Common myeloid progenitor, CD34-positive (primary cell): ENCODE measurements at places on chromosomes 4 and X.

- no peak for DNase-seq
Observed at GRCh38 chr4:170400361-170400760, 310.6 kb upstream of the AADAT start.

GRCh38 chr4:52915730-52916300 is 53.7 kb downstream of the RASL11B start:
- DNase-seq = no peak

GRCh38 chrX:97057349-97057909 is 173.7 kb downstream of the RPA4 start:
- no peak for DNase-seq

DNA sequence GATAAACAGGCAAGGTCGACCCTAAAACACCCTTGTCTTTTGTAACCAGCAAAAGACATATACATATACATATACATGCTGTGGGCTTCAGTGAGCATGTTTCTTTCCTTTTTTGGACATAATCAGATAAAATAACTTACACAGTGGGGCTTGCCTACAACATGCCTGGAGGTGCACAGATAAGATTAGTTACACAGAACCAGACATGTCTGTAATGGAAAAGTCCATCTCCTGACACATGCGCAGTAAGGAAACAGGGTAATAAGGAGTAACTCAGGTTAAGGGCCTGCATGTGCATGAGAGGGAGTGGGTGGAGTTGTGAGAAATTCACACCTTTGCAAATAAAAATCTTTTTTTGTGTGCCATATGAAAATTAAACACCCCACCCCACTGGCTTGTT is 3.4 kb downstream of the UGT2A1 start:
- DNase-seq = peak; percentile 24

- no peak for DNase-seq
Observed at GRCh38 chrX:108316456-108316855, 121.8 kb downstream of the COL4A6 start.

DNA sequence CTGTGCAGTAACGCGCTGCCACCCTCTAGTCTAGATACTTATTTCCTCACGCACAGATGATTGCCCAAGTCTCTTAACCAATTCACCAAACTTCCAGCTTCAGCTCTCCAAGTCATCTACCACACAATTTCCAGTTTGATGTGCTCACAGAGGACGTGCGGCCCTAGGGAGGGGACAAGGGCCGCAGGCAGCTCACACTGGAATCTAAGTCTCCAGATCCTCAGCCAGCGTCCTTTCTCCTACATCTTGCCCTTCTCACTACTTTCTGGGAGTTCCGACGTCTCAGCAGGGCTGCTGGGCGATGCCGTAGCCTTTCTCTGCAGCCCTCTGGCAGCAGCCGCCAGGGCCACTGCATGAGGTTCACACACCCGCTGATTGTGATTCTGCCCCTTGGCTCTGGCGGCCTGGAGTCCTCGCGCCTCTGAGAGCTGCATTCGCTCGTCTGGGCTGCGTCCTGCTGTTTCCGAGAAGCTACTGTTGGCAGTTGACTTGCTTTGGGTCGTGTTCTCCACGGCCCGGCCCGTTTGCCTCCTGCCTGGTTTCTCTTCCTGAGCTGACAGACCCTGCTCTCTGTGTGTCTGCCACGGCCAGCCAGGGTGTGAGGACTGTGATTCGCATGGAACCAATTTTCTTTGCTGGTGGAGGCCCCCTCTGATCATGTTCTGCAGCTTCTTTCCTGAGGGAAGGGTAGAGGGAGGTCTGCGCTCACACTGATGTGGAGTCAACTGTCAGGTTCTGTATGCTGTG is 14.1 kb upstream of the TMEM131L start:
- no peak for DNase-seq

DNA sequence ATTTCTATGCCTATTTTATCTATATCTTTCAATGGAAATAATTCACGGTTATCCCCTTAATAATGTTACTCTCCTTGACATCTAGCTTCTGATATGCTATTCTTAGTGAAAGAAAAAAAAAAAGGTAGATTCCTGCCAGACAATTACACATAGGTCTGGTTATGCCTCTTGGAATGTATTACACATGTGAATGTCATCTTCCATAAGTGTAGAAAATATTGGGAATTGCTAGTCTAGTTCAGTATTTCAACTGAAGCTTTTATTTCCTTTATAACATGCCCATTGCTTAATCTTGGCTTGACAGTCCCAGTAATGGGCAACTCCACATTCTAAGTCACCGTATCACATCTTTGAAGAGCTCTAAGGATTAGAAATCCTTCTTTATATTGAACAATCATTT is 25.4 kb upstream of the PPP1R2C start:
- no peak for DNase-seq
